ENCODE measurements at places on chromosomes 12 and 14.

GRCh38 chr12:47838286-47838931 lies 18.7 kb upstream of the HDAC7 start:
- DNase-seq, result peak; percentile 49

DNA sequence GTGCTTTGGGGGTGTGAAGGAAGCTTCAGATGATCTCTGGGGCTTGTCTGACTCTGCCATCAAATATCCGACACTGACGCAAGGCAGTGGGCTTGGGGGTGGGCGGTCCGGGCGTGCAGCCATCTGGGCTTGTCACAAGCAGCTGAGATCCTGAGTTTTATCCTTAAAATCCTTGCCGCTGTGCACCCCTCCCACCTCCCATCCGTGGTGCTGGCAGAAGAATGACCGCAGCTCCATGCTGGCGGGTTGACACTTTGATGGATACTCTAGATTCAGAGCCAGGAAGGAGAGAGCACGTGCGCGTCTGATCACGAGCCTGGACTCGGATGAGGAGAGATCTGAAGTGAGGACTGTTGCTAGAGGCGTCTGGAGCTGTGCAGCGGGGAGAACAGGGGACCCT lies 3.0 kb downstream of the ZFYVE21 start:
- peak; percentile 74 for DNase-seq

GRCh38 chr14:74843653-74844052 lies 32.3 kb downstream of the PROX2 start:
- no peak for DNase-seq

- DNase-seq, result no peak
Observed at GRCh38 chr12:5071496-5071895, 27.8 kb downstream of the KCNA5 start.

DNA sequence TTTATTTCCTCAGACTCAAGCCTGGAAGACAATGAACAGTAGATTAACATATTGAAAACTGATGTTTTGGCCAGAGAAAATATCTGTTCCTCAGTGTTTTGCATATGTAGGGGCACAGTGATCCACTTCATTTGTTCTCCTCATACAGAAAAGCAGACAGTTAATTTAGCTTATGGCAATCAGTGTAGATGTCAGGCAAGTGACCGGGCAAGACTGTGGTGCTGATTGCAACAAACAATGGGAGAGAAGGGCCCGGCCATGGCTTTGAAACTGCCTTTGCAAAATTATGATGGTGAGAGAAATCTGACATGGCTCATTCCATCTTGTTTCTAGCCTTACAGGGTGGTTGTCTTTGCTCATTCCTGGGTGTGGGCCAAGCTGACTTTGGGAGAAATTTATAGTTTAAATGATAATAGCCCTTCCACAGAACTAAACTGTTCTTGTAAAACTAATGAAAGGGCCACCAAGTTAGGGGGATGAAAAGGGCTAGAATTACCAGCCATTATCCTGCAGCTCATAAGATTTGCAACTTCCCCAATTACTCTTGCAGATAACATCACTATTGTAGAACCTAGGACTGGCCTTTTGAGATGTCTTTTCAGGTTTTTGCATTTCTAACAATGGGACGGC lies 220.3 kb downstream of the KTN1 start:
- DNase-seq, result no peak

DNA sequence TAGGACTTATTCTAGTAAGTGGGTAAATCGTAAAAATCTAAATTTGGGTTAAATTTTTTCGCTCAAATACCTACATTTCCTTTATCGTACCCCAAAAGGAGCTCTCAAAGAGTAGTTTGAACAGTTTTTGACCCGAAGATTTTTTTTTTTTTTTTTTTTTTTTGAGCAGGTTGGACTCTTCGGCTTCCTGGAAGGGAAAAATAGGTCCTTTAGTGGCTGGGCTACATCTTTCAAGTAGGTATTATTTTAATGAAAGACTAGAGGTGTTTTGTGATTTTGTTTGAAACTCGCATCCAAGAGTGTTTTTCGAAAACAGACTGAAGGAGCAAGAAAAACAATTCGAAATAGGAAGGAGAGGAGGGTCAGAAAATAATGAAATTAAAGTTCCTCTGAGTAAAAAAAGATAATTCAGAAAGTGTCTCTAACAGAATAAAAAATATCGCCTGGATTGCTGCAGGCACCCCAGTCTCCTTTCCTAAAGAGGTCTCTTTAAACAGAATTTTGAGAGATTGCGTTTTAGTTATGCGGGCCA lies 6.0 kb downstream of the CDKN1B start:
- no peak for DNase-seq

DNA sequence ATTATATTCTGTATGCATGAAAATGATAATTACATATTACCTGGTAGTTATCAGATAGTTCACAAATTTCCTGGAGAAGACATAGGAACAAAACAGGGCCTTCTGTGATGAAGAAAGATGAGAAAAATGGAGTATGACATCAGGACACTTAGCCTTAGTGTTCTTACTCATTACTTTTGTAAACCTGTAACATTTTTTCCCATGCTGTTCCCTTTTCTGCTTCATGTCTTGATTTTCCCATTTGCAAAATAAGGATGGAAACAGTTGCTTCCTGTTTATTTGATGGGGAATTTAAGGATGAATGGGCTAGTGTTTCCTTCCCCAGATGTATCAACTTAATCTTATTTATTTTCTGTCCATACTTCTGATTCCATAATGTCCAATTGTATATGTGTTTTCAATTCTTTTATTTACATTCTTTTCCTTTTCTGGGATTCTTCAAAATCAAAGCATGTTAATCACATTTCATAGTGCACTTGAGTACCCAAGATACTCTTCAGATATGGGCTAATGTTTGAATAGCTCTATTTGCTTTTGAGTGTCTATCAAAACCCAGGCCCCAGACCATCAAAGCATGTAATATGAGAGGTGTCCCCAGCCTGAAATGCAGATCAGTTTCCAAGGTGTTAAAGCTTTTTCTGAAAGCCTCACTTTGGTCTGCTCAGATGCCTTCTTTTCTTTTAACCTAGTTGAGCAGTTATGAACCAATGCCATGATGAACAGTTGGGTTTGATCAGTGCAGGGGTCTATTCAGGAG lies 260.5 kb downstream of the RAD51B start:
- DNase-seq, result no peak

DNA sequence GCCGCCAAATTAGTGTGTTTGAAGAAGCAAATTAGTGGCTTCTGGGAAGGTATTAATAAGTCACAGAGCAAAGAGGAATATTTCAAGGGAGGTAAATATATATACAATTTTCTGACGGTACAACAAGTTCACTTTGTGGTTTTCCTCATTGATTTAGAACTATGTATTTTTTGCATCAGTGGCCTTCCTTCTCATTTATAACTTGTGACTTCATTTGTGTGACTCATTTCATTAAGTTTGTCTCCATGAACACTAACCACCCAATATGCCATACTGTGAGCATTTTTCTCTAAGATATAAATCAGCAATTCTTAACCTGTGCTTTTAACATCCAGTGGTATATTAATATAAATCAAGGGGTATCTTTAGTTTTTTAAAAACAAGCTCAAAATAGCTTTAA lies 29.3 kb upstream of the ARHGAP5 start:
- DNase-seq, result no peak

DNA sequence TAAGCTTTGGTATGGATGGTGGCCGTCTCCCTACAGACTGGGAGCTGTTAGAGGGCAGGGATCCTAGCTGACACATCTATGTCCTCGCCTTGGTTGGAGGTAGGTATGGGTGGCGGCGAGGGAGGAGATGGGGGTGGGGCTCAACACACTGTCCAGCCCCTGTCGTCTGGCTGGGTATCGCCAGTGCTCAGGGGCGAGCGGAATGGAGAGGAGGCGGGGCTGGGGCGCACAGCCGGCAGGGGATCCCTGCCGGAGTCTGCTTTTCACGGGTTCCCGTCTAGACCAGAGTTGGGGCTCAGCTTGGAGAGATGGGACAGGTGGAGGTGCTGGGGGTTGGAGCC lies 16.1 kb downstream of the TAMALIN start:
- peak; percentile 23 for DNase-seq

- DNase-seq, result no peak
Observed at GRCh38 chr12:52913431-52913821, 8.6 kb upstream of the KRT8 start.

DNA sequence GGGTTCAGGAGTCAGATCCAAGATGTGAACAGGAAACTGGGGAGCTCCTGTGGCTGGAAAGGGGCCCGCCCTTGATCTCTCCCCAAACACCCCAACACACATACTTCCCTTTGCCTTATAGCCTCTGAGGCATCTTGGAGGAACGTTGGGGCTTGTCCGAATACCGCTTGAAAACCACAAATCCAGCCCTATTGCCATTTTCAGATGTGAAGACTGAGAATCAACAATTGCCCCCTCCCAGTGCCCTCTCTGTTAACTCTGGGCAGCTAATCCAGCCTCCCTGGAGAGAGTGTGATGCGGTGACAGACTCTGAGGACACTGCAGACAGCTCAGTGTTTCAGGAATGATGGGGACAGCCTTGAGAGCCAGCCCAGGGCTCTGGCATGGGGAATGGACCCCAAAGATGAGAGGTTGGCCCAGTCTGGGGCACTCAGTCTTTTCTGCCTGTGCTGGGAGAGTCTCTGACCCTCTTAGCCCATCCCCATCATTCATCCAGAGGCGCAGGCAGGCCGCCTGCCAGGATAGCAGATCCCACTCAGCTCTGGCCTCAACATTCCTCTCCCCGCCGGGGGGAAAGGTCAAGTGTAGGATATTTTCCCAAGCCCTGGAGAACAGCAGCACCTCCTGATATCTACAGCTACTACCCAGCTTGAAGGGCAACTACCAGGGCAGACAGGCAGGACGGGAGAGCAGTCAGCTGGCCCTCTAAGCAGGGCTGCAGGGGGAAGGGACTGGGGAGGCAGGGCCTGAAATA lies 24.6 kb upstream of the LTBP2 start:
- no peak for DNase-seq

GRCh38 chr12:105861227-105861626 lies 277.5 kb downstream of the NUAK1 start:
- DNase-seq, result no peak

GRCh38 chr12:90335566-90335965 lies 619.4 kb downstream of the CCER1 start:
- DNase-seq, result no peak

- DNase-seq, result no peak
Observed at GRCh38 chr12:131460520-131460919, 250.4 kb upstream of the SFSWAP start.

Measured in uterus (tissue), 4 donors.